ENCODE measurements at places on chromosomes 12 and 14. TPM values are rescaled to one million over a fixed set of nuclear protein-coding genes. Genes with fewer than 3 reads are reported as not detected.

Gene USP5
- total RNA-seq: 125 TPM

DNA sequence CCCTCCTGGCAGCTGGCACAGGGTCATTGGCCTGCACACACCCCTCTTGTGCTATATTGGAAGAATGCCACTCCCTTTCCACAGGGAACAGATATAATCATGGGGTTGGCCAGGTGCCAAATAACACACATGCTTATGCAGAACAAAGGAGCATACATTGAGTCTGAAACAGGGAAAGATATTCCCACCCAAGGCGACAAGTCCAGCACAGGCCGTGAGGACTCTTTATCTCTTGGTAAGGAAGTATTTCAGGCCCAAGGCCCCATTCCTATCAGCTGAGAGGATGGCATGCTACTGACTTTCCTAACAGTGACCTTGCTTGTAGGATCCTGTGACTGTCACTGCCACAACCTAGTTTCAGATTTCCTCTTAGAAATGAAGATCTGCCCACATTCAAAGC is 59.0 kb upstream of the STXBP6 start:
- no peak overlapping the region for H3K4me3 ChIP-seq
- H3K36me3 ChIP-seq: no peaks in the 10 kb centered on the region
- peaks cover 3% of the 10 kb centered on the region for H3K27me3 ChIP-seq

DNA sequence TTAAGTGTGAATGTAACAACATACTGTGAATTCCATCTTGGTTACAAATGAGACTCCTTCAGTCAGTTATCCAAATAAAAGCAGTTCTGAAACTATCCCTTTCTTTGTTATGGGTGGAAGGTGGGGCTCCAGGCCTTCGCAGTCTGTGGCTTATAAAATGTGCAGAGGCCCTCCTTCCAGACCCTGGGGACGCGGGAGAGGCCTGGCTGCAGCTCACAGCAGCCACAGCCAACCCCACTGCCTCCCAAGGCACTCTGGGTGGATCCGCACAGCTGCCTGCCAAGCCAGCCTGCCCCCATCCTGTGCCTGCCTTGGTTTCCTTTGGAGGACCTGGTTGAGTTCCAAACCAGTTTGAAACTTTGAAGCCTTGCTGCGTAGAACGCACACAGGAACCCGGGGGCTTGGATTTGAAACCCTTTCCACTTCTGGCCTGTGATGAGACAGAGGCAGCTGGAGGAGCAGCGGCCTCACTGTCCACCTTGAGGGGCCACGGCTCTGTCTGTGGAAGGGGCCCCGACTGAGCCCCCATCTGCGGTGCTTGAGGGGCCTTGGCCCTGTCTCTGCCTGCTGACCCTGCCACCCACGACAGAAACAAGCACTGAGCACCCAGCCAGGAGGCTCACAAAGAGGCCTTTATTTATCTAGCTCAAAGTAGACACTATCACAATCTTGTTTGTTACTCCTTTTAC is 30.4 kb downstream of the CCNK start:
- peaks cover 26% of the 10 kb centered on the region for H3K36me3 ChIP-seq
- H3K4me3 ChIP-seq: no peak overlapping the region
- H3K4me1 ChIP-seq: no peaks in the 10 kb centered on the region
- no peak for DNase-seq
- H3K27me3 ChIP-seq: no peaks in the 10 kb centered on the region
- no peak overlapping the region for H3K27ac ChIP-seq

Gene HVCN1
- total RNA-seq: 4.1 TPM

DNA sequence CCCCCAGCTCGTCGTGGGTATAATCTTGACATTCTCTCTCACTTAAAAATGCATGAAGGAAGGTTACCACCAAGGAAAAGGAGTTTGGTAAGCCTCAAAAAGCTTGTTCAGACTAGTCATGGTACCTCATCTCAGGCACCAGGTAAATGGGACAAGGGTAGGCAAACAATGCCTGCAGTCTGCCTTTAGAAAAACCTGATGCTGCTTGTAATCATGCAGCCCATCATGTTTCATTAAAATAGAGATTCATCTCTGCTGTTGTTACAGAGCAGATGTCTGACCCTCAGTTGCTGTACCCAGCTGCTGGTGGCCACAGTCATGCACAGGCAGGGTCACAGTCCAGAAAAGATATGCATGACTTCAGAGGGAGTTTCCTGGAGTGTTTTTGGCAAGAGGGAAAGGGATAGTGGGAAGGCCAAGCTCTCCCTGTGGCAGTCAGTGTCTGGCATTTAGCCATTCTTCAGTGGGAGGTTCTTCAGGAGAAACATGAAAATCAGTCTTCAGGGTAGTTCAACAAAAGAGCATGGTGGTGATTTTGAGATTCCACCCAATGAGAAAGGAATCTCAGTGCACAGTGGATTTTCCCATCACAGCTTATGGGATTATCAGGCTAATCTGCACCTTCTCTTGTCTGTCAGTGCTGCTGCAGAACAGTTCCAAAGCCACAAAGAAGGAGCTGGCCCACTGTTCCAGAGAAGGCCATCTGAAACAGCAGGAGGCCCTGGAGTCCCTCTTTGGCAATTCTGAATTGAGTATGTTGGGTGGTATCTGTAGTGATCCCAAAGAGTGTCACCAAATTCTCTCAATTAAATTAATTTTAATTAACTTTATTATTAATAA is 202.7 kb upstream of the FRMD6 start:
- H3K27ac ChIP-seq: no peak overlapping the region
- no peak overlapping the region for H3K4me3 ChIP-seq
- peaks cover 1% of the 10 kb centered on the region for H3K27me3 ChIP-seq
- no peaks in the 10 kb centered on the region for H3K4me1 ChIP-seq
